ENCODE measurements at places on chromosomes 13 and 19.

GRCh38 chr13:63999614-64000305 lies 2584.1 kb upstream of the PCDH20 start:
- no peak for DNase-seq

GRCh38 chr19:3398114-3398899 lies 31.9 kb downstream of the NFIC start:
- DNase-seq: no peak

GRCh38 chr13:31859571-31859970 lies 120.2 kb downstream of the RXFP2 start:
- DNase-seq: peak; percentile 17

DNA sequence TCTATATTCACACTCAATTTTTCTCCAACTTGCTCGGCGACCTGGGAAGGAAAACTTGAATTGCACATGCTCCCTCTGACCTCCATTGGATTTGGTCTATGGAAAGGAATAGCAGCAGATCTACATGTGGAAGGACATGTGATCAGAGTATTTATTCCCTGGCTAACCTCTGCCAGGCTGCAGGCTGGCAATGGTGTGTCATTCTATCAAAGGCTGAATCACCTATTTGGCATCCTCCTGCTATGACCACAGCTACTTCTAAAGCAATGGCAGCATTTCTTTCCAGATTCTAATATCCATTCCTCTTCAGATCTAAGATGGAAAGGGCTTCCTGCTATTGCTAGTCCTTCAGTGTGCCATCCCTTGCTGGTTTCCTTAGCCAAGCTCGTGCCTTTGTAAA lies 144.3 kb upstream of the FREM2 start:
- no peak for DNase-seq

GRCh38 chr19:20444202-20444885 lies 121.2 kb downstream of the ZNF737 start:
- no peak for DNase-seq

DNA sequence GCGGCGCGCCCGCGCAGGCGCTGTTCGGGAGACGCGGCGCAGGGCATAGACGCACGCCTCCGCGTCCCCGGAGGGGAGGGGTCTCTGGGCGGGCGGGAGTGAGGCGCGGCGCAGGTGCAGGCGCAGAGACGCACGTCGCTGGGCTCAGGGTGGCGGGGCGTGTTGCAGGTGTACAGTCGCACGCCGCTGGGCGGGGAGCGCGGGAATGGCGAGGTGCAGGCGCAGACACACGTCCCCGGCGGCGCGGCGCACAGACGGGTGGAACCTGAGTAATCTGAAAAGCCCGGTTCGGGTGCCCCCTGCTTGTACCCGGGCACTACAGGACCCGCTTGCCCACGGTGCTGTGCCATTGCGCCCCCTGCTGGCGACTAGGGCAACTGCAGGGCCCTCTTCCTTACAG lies 44.7 kb downstream of the PLPP2 start:
- DNase-seq: no peak

DNA sequence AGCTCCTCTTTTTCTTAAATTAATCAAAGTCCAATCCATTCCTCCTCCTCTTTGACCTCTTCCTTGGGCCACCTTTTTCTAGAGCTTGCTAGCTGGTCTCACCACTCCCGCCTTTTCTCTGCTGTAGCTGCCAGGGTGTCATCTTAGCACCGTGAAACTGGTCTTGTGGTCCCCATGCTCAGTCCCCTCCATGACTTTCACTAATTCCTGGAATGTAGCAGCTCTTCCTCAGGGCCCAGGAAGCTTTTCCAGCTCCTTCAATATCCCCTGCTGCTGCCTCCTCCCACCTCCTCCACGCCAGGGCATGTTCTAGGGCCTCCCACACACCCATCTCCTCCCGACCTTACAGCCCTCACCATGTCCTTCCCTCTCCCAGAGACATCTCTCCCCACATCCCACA lies 222.2 kb downstream of the MYO16 start:
- no peak for DNase-seq

- DNase-seq: no peak
Observed at GRCh38 chr19:18814063-18814462, 17.7 kb upstream of the UPF1 start.

- no peak for DNase-seq
Observed at GRCh38 chr19:58538257-58539168, 5.4 kb upstream of the TRIM28 start.

- DNase-seq: no peak
Observed at GRCh38 chr19:51573331-51573730, 2.2 kb downstream of the ZNF175 start.

DNA sequence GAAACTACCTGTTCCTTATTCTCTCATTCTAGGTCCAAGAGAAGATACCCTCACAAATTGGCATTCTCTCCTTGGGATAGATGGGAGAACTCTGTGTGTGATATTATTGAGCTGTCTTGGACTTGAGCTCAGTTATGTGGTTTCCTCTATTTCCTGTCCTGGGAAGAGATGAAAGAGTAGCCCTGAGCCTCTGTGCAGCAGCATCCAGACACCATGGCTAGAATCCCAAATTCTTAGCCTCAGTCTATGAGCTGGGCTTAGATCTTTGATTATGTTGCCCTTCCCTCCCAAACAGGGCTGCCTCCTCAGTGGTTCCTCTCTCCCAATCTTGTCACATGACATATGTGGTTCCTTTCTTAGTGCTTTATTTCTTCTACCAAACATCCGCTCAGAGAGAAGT lies 290.7 kb downstream of the SPRY2 start:
- no peak for DNase-seq

- no peak for DNase-seq
Observed at GRCh38 chr13:40478775-40479174, 187.7 kb downstream of the FOXO1 start.

- no peak for DNase-seq
Observed at GRCh38 chr13:98544104-98544710, 32.7 kb downstream of the STK24 start.

DNA sequence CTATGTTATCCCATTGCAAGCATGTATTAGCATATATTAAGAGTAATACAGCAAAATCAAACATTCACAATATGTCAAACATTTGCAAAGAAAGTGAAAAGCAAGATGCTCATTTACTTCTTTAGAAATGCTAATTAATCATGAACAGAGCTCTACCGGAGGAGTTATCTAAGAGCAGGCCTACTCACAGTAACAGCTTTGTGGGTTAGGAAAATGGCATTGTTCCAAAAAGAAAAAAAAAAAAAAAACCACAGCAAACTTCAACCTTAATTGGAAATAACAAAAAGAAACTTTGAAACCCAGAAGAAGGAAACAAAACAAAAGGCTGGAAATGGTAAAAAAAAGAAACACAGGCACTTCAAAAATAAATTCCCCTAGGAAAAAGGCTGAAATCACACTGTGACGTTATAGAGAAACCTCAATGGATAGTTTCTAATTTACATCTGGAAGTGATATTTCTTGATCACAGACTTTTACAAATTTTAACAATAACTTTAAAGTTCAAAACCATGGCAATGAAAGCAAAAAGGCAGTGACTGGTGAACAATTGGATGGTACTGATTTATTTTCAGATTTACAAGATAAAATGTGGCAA lies 1236.8 kb upstream of the SPRY2 start:
- DNase-seq: no peak

GRCh38 chr13:21228738-21229137 lies 52.3 kb downstream of the MRPL57 start:
- DNase-seq: no peak

- DNase-seq: no peak
Observed at GRCh38 chr19:1618157-1619093, 13.2 kb upstream of the UQCR11 start.

Measured in skeletal muscle cell (primary cell).